ENCODE measurements at places on chromosomes 3 and 15.

GRCh38 chr15:86906376-86906775, 826.7 kb downstream of the AGBL1 start:
- no peak for DNase-seq

- no peak for DNase-seq
These were observed 297.8 kb downstream of the SATB1 start for GRCh38 chr3:18127174-18127858.

- no peak for DNase-seq
These were observed 8.3 kb downstream of the EOGT start for GRCh38 chr3:69005071-69005790.

DNA sequence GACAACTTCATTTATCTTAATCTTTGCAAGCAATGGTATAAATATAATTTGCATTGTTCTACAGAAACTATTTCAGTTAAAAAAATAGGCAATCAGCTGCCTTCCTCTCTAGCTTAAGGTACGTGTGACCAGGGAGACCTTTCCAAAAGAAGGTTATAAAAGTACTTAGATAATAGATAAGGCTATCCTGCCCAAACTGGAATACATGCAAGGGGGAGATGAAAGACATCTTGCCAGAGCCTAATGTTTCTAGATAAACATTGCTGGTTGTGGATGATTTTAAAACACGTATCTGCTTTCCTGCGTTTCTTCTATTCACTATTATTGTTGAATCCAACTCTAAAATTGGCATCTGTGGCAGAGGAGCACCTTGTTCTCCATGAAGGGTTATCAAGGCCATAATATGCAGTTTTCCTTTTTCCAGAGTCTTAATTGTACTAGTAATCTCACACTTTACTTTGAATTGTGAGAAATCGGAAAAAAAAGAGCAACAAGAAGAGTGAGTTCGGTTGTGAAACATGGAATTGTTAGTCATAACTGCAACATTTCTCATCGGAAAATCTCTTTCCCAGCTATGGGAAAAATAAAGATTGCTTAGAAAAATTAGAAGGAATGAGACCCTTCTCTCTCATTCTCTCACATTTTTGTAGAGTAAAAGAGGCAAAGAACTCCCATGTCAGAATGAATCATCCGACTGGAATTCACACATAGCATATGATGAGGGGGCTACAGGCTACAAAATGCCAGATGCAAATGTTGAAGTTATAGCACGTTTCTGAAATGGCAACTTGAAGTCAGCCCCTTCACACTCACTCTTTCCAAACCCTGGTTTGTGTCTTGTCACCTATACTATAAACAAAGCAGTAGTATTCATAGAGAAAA, 936.1 kb upstream of the NR2F2 start:
- DNase-seq: no peak

- DNase-seq: peak; percentile 22
These were observed 1.5 kb upstream of the PPM1M start for GRCh38 chr3:52243791-52244628.

DNA sequence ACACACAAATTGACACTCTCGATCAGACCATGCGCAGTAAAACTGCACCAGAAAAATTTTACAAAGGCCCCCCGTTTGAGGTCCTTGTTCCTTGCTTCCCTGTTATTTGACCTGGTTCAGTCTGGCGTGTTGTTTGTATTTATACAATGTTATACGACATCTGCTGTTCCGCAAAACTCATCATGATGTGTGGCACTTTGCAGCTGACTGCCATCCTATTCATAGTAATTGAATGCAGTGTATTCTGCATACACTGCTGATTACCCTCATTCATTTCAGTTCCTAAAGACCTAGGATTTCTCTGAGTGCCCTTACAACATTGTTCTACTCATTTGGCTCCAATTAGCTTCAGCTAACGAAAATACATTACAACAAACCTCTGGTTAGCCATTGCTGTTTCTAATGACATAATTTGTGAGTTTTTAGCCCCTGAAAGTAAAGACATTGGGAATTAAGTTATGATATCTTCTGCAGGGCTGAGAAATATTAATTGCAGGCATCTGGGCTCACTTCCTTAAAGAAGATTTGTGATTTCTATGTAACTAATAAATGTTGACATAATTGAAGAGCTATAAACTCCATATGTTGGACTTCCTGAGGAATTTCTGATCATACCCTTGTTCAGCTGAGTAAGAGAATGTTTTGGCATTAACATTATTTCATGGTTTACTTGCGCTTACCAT, 75.7 kb downstream of the C3orf38 start:
- DNase-seq: no peak

- DNase-seq: no peak
These were observed 13.8 kb upstream of the NSMCE3 start for GRCh38 chr15:29283381-29283780.

DNA sequence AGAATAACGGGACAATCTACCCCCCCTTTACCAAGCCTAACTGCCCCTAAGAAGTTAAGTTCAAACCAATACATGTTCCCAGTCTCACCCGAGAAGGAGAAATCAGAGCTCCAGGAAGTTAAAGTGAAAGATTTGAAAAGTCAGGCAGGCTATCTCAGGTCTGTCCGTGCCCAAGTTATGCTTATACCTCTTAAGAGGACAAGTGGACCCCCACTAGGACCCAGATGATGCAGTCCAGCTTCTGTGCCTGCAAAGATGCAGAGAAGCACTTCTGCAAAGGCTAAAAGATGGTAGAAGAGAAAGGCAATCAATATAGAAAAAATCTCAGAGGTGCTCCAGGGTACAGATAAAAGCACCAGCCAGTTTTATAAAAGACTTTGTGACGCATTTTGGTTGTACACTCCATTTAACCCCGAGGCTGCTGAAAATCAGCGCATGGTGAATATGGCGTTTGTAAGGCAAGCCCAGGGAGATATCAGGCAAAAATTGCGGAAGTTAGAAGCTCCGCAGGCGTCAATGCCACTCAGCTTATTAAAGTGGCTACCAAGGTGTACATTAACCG, 9.8 kb upstream of the SLC9C1 start:
- peak; percentile 11 for DNase-seq

GRCh38 chr3:1960506-1960905, 138.2 kb upstream of the CNTN4 start:
- no peak for DNase-seq

- peak; percentile 65 for DNase-seq
These were observed 7.1 kb downstream of the ELL3 start for GRCh38 chr15:43769584-43770228.

DNA sequence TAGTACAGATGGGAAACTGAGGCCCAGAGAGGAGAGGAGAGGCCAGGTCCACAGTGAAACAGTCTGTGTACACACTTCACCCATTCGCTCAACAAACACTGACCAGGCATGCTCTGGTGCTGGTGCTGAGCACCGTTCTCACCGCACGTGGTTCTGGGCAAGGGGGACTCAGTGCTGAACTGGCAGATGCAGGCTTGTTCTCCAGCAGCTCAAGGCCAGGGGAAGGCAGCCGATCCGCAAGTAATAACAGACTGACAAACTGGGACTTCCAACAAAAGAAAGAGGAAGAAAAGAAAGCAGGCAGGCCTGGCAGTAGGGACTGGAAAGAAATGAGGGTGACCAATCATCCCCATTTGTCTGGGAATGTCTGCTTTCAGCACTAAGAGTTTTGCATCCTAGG, 25.6 kb upstream of the LINGO1 start:
- DNase-seq: no peak

DNA sequence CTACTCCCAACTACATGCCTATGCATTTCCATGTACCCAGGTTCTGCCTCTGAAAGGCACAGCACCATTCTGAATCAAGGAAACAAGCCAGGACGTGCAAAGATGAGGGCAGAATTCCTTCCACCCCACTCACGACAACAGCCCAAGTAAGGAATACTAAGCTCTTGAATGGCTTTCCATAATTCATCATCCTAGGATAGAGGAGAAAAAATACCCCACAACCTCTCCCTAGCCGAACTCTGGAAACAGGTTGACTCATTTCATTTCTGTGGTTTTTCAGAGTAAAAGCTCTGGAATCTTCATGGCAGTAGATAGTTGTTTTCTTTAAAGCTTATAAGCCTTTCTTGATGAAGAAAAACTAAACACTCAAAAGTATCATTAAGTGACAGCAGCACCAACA, 77.8 kb downstream of the PDZRN3 start:
- DNase-seq: peak; percentile 95

- no peak for DNase-seq
These were observed 237.2 kb upstream of the ADAMTS9 start for GRCh38 chr3:64924961-64925360.

- peak; percentile 51 for DNase-seq
These were observed 204.9 kb downstream of the STAG1 start for GRCh38 chr3:136547293-136547692.

GRCh38 chr15:75736256-75736655, 23.6 kb upstream of the CSPG4 start:
- no peak for DNase-seq

- DNase-seq: peak; percentile 8
These were observed 16.6 kb downstream of the ST3GAL6 start for GRCh38 chr3:98779541-98780335.

DNA sequence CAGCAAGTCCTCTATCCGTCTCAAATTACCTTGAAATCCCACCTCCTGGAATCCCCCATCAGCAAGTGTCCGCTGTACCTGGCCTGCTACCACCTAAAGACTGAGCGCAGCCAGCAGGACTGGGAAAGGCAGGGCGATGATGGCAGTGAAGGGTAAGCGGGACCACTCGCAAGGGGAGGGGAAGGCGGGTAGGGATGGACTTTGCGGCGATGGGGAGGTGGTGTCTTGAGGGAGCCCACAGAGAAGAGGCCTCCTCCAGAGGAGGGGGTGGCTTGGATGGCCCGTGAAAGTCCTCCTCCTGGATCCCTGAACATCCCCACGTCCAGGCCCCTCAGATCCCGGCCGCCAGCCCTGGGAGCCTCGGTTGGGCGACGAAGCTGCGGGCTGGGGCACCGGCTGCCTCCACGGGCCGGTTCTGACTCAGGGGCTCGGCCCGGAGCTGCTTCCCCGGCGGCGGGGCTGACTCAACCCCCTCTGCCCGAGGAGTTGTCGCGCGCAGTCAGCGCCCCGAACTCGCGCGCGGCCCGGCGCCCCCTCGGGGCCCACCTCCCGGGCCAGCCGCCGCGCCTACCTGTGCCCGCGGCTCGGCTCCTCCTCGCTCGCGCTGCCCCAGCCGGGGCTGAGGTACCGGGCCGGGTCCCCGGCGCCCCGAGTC, 512 bp downstream of the LARP6 start:
- peak; percentile 58 for DNase-seq

- no peak for DNase-seq
These were observed 433.6 kb upstream of the DPH6 start for GRCh38 chr15:35979608-35980007.

GRCh38 chr3:105352976-105353375, 13.7 kb upstream of the ALCAM start:
- DNase-seq: no peak

DNA sequence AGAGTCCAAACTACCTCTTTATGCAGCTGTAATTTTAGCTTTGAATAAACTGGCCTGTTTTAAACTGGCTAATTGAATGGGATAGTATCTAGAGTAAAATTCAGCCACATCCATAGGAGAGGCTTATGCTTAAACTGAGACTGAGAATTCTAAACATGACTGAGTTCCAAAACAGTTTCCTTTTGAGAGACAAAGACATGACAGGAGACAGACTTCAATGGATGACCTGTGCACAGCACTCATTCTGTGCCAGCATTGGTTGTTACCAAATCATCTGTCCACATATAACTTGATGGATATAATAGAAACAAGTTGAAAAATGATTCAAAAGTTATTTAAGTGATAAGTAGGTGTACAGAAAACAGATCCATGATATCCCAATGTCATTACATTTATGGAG, 20.9 kb downstream of the IL12A start:
- no peak for DNase-seq

- no peak for DNase-seq
These were observed 105.3 kb downstream of the CD47 start for GRCh38 chr3:107985496-107985895.

GRCh38 chr3:133457465-133458067, 57.7 kb downstream of the BFSP2 start:
- DNase-seq: no peak

DNA sequence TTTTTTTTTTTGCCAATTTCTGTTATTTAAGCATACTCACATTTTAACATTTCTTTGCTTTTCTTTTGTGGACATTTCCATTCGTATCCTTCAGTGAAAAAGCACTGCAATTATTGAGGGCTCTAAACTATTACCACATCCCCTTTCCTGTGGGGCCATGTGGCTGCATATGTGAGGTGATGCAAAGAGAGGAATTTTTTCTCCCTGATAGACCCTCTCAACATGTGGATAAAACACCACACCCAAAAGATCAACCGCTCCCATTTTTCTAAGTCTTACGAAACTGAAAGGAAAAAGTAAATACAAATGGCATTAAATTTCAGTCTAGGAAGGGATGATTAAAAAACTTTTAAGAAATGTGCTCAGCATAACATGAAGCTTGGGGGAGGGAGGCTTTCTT, 68.8 kb downstream of the DNAJC13 start:
- DNase-seq: peak; percentile 64

DNA sequence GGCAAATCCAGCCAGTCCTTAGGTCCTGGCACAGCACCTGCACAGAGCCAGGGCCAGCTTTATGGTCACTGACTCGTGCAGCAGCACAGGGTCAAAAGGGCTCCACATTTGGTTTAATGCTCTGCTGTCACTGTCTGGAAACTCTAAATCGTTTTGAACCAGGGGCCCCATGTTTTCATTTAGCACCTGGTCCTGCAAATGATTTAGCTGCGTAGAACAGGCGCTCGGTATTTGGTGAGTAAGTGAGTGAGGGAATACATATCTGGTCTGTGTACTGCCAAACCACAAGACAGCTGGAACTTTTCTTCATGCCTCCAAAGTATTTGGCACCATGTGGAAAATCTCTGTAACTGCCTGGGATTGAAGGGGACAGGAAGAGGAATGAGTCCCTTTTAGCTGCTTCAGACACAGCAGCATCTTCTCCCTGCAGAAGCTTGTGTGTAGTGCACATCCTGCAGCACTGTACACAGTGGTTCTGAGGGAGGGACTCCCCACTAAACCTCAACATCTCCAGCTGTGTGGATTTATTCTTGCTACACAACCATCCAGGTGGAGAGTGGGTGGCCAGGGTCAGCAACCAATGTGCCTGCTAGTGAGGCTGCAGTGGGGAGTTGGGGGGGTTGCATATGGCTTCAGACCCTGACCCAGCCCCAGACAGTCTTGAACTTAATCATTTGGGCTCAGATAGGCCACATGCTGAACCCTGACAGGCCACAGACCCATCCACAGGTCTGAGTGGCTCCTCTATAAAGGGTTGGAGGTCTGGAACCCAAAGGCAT, 1.1 kb downstream of the SH2D7 start:
- peak; percentile 96 for DNase-seq

GRCh38 chr3:159260049-159260662, 458.3 kb downstream of the MFSD1 start:
- peak; percentile 88 for DNase-seq

DNA sequence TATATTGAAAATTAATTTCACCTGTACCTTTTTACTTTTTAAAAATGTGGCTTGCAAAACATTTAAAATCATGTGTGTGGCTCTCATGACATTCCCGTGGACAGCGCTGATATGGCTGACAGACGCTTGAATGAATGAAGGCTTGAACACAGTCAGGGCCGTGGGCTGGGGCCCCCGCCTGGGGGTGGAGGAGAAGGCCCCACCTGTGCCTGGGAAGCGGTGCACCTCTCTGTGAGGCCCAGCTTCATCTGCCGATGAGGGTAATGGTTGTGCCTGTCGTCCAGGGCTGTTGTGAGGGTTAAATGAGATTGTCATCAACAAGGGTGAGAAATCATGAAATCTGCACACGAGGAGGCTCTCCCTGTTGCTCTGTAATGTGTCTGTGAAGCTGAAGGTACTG, 85.9 kb upstream of the PRR23E start:
- DNase-seq: no peak
